Posterior cingulate gyrus (tissue), 11 donors: ENCODE measurements at places on chromosomes 7 and 10.

- DNase-seq: no peak
These were observed 54.9 kb downstream of the KCNH2 start for GRCh38 chr7:150923196-150923595.

DNA sequence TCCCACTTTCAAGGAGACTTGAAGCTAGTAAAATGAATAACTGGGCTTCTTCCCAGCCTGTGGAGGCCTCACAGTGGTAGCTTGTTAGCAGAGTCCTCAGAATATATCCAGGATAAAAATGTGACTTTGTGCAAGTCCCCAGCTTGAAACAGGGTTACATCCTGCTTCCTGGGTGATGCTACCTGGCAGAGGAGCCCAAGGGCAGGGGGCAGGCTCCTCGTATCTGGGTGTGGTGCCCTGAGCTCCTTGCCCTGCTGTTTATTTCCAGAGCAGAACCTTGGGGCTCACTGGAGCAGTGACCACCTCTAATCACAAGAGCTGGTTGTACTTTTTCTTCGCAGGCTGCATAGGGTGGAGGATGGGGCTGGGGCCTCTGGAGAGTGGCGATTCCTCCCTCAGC, 94.8 kb downstream of the GRK5 start:
- no peak for DNase-seq

DNA sequence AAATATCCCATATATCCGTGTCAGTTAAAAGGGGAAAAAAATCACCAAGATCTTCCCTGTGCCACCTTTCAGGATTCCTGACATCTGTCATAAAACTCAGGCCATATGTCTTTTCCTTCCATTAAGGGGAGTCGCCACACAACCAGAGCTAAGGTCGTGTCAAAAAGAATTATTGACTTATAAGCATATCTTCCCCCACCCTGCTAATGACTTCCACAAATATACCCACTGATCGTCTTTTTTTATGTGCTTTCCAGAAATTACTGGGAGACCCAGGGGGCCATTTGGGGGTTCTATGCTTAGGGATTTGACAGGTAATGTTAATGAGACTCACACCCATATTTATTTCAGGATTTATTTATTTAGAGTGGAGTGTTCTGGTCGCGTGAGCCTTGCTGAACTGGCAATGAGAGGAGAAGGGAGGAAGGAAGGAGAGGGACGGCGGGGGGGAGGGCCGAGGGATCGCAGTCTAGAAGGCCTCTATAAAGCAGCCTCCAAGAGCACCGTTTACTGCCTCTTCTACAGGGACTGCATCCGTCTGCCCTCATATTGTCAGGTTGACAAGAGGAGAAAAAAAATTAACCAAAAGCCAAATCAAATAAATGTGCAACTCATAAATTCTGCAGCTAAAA, 135.7 kb upstream of the MGMT start:
- DNase-seq: no peak

GRCh38 chr7:138030679-138031351, 28.9 kb upstream of the CREB3L2 start:
- DNase-seq: no peak

GRCh38 chr7:51310131-51310583, 6.5 kb downstream of the COBL start:
- no peak for DNase-seq

GRCh38 chr10:97684866-97685394, 2.1 kb downstream of the AVPI1 start:
- no peak for DNase-seq

DNA sequence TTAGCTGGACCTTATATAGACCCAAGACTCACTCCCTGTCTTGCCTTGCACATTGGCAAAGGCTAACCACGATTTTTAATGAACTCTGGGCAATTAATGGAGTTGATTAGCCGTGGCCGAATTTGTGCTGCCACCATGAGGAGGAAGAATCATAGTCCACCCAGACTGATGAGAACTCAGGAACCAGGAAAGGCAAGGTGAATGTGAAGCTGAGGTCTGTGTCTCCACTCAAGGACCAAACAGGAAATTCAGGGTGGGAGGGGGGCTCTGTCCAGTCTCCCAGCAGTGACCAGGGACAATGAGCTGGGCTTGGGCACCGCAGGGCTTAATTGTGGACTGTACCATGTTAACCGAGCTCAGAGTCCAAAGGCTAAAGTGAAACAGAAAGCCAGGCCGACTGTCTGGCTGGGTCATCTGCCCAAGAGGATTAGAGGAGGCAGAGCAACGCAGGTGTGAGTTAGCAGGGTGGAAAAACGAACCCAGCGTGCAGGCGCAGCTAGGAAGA, 127.0 kb upstream of the JCAD start:
- no peak for DNase-seq

GRCh38 chr7:86453454-86453853, 190.3 kb upstream of the GRM3 start:
- DNase-seq: no peak

DNA sequence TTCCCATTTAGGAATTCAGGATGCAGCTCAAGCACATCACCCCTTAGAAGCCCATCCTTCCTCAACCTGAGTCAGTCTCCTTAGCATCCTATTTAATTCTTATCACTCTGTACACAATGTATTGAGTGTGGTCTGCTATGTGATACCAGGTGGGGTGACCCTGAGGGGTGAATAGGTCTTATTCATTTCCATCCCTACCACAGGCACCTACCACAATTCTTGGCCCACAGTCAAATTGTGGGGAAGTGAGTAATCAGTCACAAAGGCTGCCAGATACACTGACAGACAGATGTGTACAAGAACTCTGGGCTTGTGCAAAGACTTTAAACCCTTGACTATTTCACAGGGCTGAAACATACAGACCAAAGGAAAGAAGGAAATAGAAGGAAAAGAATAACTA, 560.5 kb downstream of the PARD3 start:
- no peak for DNase-seq

- no peak for DNase-seq
These were observed 80.4 kb upstream of the MALRD1 start for GRCh38 chr10:18968159-18968558.

- peak; percentile 72 for DNase-seq
These were observed 155.5 kb upstream of the LYZL2 start for GRCh38 chr10:30784897-30785605.

DNA sequence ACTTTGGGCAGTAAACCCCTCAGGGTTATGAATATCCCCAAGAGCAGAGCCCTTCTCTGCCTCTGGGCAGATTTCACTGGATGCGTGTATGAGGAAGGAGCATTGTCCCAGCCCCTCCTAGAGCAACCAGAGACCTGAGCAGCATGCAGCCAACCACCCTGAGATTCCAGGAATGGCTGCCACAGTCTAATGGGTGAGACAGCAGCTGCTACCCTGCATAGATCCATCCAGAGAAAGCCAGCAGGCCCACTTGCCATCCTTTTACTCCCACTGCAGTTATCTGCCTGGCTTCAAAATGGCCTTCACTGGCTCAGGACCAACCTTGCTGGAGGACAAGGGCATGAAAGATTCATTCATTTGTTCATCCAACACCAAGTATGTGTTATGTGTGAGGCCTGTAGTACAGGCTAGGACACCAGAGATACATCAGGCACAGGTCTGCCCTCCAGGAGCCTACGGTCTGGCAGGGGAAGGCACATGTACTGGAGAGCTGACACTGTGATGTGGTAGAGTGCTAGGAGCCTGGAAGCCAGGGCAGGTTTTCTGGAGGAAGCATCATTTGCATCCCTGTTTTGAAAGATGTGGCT, 26.2 kb upstream of the C10orf105 start:
- DNase-seq: peak; percentile 1

GRCh38 chr7:66353547-66353946, 148.4 kb downstream of the TPST1 start:
- DNase-seq: no peak

GRCh38 chr7:134605978-134606923, 40.4 kb upstream of the BPGM start:
- DNase-seq: peak; percentile 85

DNA sequence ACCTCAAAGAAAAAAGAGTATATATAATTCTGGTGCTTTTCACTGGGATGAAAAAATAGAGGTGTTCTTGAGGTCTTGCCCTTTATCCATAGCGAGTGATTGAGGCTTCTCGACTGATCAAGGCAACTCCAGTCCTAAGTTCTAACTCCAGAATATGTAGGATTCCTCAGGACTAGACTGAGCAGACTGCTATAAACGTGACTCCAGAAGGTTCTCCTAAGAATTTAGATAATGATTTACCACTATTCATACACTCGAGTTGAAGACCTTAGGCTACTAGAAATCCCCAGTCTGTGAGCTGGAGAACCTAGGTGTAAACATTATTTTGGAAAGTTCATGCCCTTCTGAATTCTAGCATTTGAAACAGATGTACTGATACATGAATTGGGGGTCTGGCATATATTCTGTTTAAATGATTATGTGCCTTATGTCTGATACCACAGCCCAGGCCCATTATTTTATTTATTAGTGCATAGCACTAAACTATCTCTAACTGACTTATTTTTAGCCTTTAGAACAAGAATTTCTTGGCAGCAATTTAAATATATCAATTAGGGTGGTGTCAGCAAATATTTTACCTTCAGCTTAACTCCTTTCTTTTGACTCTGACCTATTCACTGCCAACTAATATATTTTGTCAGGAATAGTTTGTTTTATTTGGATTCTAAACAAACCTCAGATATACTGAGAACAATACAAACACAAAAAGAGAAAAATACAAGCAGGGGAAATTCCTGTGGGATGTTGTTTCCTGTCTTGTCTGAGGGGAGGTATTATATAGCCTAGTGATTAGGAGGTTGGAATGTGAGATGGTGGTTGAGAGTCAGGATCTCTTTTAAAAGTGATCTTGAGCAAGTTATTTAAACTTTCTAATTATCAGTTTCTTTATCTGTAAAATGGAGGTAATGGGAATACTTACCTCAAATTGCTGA, 75.8 kb downstream of the PODXL start:
- no peak for DNase-seq

- DNase-seq: no peak
These were observed 219.1 kb downstream of the PHTF2 start for GRCh38 chr7:78017591-78018100.
